Muscle of arm (tissue), 14 donors: ENCODE measurements at places on chromosomes 4 and X. TPM values are rescaled to one million over a fixed set of nuclear protein-coding genes. Genes with fewer than 3 reads are reported as not detected.

DNA sequence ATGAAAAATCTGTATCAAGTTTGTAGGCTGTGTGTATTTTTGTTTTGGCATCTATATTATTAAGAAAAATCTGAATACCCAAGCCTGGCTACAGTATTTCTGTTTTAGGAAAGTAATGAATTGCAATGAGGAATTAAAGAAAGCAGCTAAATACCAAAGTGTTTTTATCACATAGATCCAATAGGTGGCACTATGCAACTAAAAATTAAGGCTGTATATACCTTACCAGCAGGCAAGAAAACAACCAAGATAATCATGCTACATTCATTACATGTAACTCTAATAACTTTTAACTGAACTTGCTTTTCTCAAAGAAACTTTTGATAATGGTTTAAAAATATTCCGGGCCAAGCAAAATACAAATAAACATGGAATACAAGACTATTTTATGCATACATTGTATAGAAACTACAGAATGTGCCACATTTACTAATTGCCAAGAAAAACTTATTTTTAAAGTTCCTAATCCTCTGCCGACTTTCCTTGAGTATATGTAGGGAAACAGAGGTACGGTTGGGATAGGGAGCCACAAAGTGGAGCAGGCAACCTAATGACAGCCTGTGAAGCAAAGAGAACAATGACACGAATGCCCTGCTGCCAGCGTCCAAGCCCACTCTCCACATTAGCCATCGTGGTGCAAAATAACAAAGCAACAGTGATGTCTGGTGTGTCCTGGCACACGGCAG is 63.7 kb downstream of the SEC24D start:
- DNase-seq = no peak

GRCh38 chr4:26596843-26597242 is 13.0 kb downstream of the TBC1D19 start:
- DNase-seq = no peak

Gene SOD3
- polyA plus RNA-seq = 13.8 TPM

Gene TCEAL6
- polyA plus RNA-seq = not detected

- no peak for DNase-seq
Observed at GRCh38 chr4:54005475-54005874, 58.9 kb downstream of the CHIC2 start.

- no peak for DNase-seq
Observed at GRCh38 chr4:94559351-94559806, 107.6 kb downstream of the PDLIM5 start.

- no peak for DNase-seq
Observed at GRCh38 chr4:82346126-82346525, 27.7 kb downstream of the HNRNPD start.

GRCh38 chrX:33134164-33134563 is 77.2 kb downstream of the DMD start:
- DNase-seq = peak; percentile 12

- DNase-seq = no peak
Observed at GRCh38 chr4:29538889-29539646, 1181.1 kb upstream of the PCDH7 start.

- no peak for DNase-seq
Observed at GRCh38 chrX:10702031-10702430, 81.6 kb upstream of the MID1 start.

DNA sequence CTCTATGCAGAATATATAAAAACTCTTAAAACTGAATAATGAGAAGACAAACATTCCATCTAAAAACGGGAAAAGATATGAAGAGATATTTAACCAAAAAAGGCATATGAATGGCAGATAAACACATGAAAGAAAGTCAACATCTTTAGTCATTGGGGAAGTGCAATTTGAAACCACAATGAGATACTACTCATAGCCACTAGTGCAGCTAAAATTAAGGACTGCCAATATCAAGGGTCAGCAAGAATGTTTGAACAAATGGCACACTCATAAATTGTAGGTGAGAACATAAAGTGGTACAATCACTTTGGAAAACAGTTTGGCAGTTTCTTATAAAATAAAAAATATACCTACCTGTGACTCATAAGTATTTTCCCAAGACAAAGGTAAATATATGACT is 534.9 kb upstream of the DIPK2B start:
- no peak for DNase-seq

GRCh38 chr4:30912098-30912714 is 192.0 kb downstream of the PCDH7 start:
- no peak for DNase-seq

Gene VEGFC
- not detected for polyA plus RNA-seq

Gene PLXNB3
- 2.0 TPM for polyA plus RNA-seq

Gene MID1IP1
- 9.1 TPM for polyA plus RNA-seq

GRCh38 chr4:155914782-155915181 is 11.3 kb downstream of the TDO2 start:
- no peak for DNase-seq

DNA sequence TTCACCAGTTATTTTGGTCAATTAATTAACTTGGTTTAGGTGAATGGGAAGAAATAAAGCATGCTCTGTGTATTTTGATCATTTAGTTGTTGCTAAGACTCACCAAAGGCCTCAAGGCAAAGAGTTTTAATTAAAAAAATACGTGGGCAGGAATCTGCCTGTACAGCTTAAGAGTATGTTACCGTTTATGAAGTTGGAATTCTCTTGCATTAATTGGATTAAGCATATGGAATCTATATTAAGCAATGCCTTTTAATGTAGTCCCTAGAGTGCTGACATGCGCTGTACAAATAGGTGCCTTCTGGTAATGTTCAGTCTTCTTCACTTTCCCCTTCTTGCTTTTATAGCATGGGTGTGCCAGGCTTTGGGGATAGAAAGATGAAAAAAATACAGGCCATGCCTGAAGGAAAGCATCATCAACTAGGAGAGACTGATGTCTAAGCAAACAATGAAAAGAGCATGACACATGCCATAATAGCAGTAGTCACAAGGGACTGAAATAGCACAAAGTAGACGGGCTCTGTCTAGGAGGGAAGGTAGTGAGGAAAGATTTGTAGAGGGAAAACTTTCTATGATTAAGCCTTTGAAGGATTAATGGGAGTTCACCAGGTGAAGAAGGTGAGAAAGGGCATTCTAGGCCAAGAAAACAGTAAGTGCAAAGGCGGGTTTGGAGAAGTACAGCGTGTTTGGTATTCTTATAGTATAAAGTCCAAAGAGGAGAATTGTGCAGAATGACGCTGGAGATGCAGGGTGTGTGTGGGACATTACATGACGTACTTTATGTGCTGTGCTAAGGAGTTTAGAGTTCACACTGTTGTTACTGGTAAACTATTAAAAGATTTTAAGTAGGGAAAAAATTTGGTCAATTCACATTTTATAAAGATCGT is 226.1 kb upstream of the ANXA3 start:
- no peak for DNase-seq

Gene IBSP
- not detected for polyA plus RNA-seq

DNA sequence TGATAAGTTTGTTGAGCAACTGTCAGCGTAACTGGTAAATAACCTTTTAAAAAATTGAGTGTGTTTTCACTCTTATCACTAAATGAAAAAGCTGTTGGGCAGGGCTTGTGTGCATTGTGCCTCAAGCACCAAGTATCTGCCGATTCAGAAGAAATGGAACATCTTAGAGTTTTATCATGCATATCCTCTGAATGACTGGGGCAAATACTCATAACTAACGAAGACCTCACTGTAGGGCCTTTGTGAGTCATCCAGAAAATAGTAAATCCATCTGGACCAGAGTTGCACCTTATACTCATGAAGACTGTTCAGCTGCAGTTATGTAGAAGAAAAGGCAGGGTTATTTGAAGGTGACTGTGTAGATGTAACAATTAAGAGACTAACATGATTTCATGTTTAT is 222.1 kb downstream of the CAMK2D start:
- no peak for DNase-seq

DNA sequence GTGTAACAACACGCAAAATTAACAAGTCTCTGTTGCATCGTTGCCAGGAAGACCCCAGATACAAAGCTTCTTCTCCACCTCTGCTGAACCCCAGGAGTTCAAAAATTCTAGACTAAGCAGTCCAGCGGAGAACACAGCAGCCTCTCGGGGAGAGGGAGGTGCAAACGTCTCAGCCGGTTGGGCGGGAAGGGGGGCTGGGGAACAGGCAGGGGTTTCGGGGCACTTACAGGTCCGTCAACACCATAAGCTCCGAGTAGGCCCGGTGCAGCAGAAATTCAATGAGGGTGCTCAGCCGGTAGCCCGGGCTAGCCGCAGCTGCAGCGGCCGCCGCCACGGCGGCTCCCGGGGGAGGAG is 394 bp downstream of the MED14 start:
- peak; percentile 27 for DNase-seq

Gene TLR3
- polyA plus RNA-seq = 1.1 TPM

DNA sequence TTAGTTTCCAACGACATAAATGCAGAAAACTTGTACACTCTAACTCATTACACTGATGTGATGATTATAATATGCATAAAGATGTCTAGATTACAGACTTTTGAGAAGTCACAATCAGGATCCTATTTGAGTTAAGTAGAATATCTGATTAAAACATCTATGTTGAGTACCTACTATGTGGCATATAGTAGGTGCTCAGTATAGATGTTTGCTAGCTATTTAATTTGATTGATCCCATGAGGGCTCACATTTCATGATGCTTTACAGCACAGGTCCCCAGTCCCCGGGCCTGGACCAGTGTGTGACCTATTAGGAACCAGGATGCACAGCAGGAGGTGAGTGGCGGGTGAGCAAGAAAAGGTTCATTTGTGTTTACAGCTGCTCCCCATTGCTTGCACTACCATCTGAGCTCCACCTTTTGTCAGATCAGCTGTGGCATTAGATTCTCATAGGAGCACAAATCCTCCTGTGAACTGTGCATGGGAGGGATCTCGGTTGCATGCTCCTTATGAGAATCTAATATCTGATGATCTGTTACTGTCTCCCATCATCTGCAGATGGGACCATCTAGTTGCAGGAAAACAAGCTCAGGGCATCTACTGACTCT is 33.0 kb upstream of the CXCL8 start:
- no peak for DNase-seq

Gene TEX13C
- polyA plus RNA-seq = 0.03 TPM

Gene SRPX2
- 32.2 TPM for polyA plus RNA-seq

GRCh38 chrX:40095583-40096394 is 2.0 kb downstream of the BCOR start:
- DNase-seq = no peak

GRCh38 chr4:125591290-125591689 is 276.5 kb downstream of the FAT4 start:
- no peak for DNase-seq

GRCh38 chr4:101205916-101206315 is 141.4 kb downstream of the PPP3CA start:
- DNase-seq = no peak

Gene UGT2A1
- polyA plus RNA-seq = not detected

DNA sequence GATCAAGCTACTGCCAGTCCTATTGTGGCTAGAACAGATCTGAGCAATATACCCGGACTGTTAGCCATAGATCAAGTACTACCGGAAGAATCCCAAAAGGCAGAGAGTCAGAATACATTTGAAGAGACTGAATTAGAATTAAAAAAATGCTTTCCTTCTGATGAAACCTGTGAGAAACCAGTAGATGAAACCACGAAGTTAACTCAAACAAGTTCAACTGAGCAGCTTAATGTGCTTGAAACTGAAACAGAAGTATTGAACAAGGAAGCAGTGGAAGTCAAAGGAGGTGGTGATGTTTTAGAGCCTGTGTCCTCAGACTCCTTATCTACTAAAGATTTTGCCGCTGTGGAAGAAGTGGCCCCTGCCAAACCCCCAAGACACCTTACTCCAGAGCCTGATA is 46.8 kb downstream of the WDR44 start:
- no peak for DNase-seq

Gene VSIG4
- not detected for polyA plus RNA-seq
